ENCODE measurements at places on chromosomes 11 and 22.

- no peak for DNase-seq
Observed at GRCh38 chr11:94876645-94877442, 96.5 kb downstream of the CWC15 start.

DNA sequence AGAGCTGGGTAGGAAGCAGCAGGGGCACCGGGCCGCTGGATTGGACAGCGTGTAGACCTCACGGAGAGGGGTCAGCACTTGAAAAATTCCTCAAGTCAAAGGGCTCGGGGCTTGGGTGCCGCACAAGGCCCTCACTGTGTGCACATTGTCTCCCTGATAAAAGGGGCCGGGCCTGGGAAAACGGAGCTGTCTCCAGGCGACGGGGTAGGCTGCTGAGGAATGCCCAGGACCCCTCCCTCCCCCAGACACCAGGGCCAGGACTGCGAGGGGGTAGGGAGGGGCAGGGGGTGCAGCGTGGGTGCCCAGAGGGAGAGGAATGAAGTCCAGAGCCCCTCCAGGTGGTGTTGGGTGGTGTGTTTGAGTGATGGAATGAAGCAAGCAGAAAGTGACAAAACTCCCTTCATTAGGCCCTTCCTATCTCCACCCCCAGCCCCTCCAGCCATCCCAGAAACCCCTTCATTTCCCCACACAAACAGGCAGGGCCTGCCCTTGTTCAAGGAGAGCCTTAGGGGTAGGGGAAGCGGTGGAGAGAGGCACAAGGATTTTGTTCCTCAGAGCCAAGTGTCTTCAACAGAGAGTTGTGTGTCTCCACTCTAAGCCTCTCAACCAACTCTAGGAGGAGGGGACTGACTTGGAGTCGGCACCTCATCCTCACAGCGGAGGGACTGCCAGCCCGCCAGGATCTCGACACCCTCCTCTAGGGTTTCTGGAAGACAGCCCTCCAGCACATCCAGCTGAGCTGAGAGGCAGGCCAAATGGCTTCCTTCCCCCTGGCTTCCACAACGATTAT is 63.9 kb downstream of the SYN3 start:
- no peak for DNase-seq

- DNase-seq, result no peak
Observed at GRCh38 chr22:35140879-35141745, 75.2 kb downstream of the ISX start.

DNA sequence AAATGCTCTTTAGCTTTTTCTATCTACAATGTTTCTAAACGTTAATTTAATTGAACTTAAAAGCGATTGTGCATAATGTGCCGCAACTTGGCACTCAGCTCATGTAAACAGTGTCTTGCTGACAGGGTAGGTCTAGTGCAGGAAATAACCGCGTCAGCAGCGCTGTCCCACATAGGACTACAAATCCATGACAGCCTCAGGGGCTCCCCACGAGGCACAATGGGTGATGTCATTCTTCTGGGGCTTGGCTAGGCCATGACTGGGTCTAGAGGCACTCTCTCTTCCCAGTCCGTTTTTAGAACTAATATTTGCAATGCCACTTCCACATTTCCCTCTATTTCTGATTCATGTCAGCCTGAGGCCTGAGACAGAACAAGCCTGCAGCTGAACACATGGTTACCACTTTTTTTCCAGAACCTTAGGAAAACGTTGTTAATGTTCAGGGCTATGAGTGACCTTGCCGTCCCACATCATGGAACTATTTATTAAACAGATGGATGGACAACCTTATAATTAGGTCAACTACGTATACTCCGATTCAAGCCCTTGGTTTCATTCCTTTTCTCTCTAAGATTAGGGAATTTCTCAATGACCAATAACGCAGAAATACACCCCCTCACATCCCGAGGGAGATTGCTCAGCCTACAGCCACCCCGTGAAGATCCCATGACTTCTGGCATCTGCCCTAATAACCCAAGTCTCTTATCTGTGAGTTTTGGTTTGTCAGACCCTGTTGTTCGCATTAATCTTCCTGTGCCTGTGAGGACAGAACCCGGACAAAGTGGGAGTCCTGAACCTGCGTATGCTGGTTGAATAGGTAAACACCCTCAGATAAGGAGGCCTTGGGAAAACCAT is 19.4 kb upstream of the SNX32 start:
- DNase-seq, result no peak

GRCh38 chr11:34656062-34656720 is 35.3 kb downstream of the EHF start:
- no peak for DNase-seq

GRCh38 chr11:120750647-120751549 is 239.3 kb downstream of the GRIK4 start:
- DNase-seq, result no peak

DNA sequence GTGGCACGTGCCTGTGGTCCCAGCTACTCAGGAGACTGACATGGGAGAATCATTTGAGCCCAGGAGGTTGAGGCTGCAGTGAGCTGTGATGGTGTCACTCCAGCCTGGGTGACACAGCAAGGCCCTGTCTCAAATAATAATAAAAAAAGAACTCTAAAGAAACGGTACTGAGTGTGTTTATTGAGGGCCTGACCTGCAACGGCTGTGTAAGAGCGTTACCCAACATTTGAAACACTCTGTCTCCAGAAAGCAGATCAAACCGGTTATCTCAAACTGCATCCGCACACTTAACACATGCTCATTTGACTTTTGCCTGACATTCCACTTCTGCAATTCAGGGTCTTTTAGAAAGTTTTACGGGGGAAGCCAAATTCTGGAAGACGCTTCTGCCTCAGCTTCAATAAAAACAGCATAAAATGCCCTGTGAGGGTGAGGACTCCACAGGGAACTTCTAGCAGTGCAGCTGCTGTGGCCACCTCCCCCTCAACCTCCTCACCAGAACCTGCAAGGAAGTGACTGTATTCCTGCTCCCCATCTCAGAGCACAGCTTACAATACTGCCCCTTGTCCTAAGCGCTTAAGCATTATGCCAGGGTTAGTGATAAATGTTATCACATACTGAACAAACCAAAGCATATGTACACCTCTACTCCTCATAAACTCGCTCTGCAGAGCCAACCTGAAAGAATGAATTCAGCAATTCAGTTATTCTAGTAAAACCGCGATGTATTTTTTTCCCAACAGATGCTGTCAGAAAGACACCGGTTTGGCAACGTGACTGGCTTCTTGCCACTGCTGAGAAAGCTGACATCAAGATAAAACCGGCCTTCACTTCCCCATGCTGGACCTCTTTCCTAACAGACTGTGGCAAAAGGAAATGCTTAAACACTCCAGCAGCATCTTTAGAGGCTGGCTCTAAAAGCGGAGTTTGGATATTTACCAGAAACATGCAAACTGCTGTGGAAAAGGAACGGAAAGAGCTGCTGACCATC is 52.2 kb downstream of the PRDM10 start:
- DNase-seq, result no peak

DNA sequence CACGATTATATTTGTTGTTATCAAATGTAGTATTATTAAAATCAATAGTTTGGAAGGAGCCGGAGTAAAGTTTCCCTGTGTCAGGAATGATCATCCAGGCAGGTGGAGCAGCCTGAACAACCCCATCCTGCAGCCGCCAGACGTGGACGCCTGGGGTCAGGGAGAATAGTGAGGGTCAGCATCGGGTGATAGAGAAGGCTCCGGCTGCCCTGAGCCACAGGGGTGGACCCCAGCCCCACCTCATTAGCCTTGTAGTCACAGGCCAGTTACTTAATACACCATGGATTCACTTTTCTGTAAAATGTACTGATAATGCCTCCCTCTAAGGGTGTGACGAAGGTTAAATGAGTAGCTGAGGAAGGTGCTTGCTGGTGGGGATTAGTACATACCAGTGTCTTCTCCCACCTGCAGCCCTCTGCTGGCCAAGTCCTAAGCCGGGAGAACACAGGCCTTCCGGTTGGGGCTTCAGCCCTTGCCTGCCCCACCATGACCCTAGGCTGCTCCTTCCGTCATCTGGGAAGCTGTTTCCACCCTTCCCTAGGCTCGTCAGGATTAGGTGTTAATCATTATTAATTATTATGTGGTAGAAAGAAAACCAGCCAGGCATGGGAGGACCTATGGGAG is 14.9 kb downstream of the TMEM121B start:
- no peak for DNase-seq

GRCh38 chr11:20563866-20564265 is 35.5 kb upstream of the SLC6A5 start:
- DNase-seq, result no peak

DNA sequence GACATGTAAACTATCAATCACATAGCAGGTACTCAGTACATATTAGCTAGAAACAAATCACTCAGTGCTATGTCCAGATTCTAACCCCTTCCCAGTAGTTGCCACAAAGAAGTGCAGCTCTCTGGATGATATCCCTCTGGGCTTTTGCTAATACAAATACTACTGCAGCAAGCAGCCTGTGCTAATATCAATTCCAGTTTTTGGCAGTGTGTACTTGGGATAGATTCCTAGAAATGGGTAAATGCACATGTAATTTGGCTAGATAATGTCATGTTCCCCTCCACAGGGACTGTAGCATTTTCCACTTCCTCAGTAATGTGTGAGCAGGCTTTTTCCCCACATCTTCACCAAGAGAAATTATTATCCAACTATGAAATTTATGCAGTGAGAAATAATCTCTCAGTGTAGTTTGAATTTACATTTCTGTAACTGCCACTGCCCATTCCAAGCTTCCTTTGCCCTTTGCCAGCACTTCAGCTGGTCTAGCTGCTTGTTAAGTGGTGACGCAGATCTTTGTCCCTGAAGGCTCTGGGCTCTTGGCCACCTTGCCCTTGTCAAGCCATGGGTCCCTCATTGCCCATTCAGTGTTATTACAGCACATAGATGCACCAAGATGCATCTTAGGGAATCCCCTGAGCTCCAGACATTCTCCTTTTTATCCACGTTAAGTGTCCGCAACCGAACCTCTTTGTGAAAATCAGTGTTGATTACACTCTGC is 107.1 kb upstream of the CLPB start:
- DNase-seq, result no peak

DNA sequence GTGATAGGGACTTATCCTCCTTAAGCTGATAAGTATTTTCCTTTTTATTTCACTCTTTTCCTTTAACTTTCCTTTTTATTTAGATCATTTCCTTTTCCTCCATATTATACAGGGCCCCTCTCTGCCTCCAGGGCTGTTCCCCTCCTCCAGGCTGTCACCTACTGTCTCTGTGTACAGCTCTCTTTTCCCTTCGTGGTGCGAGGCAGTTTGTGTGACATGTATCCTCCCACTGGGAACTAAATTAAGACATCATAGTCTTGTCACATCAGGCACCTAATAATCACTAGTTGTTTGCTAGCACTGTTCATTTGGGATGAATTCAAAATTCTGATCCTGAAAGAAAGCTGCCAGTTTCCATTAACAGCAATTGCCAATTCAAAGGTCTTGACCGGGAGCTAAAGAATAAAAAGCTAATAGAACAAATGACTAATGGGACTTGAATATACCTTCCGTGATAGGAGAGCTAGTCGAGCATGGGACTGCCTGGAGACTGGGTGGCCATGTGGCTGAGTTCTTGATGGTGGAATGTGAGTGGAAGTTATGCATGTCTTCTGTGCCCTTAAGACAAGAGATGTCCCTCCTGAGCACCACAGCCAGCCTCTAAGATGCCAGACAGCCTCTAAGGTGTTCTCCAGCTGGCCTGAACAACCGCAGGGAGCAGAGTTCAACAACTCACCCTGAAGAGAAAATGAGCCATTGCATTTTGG is 77.7 kb upstream of the LRRC55 start:
- DNase-seq, result no peak

- no peak for DNase-seq
Observed at GRCh38 chr11:79253280-79253679, 187.6 kb downstream of the TENM4 start.

- DNase-seq, result peak; percentile 13
Observed at GRCh38 chr11:85941380-85941973, 86.3 kb downstream of the CCDC83 start.

- no peak for DNase-seq
Observed at GRCh38 chr11:75429902-75430713, 2.9 kb downstream of the KLHL35 start.

DNA sequence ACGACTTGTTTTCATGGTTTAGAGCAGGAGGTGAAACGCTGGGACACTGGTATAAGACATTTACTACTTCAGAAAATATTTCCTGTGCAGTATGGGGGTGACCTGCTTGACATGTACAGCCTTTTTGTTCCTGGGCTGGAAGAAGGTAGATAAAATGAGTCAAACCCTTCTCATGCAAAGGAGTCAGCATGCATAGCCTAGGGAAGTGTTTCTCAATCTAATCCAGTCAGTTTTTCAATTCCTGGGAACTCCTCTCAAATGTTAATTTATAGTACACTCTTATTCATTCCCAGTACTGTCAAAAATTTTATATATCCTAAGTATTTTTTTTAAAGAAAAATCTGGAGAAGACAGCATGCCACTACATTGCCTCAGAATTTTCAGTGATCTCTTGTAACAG is 154.7 kb upstream of the GUCY1A2 start:
- DNase-seq, result no peak

DNA sequence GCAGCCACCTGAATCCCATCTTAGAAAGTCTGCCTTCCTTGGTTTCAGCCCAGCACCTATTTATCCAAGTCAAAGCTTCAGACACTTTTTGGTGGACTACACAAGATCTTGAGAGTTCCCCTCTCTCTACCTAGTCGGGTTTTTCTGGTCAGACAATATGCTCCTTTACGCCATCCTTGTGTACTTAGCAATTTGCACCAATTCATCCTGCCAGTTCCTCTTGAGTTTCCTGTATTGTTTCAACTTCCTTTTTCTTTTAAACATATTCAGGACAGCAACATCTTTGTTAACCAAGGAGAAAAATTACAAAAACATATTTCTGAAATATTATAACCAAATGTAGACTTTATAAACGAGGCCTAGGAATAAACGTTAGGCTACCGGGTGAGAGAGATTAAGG is 368.2 kb upstream of the CADM1 start:
- DNase-seq, result no peak

Measured in NCI-H1436 treated with DMSO at 0.1 percent for 48 hours (cell line).